Activated B cell treated with CpG ODN at 0.5 μM for 24 hours (primary cell): ENCODE measurements at places on chromosomes 3 and 15.

DNA sequence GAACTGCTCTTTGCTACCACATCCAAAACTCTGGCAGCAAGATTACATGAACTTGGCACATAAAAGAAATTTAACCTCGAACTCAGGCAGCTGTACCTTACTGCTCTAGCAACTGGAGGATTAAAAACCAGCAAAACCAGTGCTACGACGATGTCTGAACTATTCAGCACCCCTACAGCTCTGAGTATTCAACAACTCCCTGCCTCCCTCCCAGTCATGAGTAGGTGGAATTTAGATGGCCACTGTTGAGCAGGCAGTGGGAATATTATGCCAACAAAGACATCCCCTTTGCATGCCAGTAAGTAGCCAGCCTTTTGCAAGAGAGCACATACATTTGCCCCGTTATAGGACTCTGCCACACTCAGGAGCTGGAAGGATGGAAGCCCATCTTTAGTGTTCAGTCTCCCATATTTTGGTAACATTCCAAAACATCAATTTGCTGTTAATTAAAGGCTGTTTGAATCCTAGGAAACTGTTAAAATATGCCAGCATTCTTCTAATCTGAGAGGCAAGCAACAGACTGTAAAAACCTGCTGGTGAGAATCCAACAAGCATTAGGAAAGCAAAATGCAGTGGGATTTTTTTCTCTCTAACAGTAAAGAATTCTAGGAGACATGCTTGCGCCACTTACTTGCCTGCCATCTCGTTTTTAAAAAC lies 85.4 kb downstream of the ZNF385D start:
- H3K27me3 ChIP-seq: no peaks in the 10 kb centered on the region
- no peaks in the 10 kb centered on the region for H3K4me1 ChIP-seq
- no peaks in the 10 kb centered on the region for H3K36me3 ChIP-seq
- no peak overlapping the region for H3K27ac ChIP-seq
- no peak for DNase-seq

DNA sequence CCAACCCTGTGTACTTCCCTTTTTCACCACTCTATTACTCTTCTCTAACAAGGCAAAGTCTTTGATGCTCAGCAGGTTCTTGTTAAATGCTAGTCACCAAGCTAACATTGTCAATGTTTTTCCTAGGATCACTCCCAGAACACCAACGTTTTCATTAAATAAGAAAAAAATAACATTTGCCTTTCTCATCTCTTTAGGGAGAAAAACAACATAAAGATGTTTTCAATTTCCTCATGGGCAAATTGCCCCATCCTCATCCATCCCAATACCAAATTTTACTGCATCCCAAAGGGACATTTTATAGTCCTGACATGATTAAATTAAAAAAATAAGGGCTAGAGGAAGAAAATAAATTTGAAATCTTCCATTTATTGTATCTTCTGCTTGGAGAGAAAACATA lies 106.5 kb downstream of the SUCNR1 start:
- H3K4me3 ChIP-seq: no peak overlapping the region
- no peaks in the 10 kb centered on the region for H3K36me3 ChIP-seq
- no peak for DNase-seq
- no peaks in the 10 kb centered on the region for H3K4me1 ChIP-seq

DNA sequence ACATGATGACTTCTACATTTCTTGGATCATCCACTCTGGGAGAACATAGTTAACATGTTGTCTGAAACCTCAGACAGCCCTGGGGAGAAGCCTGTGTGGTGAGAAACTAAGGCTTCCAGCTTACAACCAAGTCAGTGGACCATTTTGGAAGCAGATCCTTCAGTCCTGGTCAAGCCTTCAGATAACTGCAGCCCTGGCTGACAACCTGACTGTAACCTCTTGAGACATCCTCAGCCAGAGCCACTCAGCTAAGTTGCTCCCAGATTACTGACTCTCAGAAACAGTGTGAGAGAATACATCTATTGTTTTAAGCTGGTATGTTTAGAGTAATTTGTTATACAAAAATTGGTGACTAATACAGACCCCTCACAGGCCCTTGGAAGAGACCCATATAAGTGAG lies 50.9 kb upstream of the KPNA4 start:
- H3K4me1 ChIP-seq: no peaks in the 10 kb centered on the region
- peaks cover 35% of the 10 kb centered on the region for H3K27me3 ChIP-seq
- no peak overlapping the region for H3K4me3 ChIP-seq
- H3K27ac ChIP-seq: no peak overlapping the region
- H3K36me3 ChIP-seq: no peaks in the 10 kb centered on the region

DNA sequence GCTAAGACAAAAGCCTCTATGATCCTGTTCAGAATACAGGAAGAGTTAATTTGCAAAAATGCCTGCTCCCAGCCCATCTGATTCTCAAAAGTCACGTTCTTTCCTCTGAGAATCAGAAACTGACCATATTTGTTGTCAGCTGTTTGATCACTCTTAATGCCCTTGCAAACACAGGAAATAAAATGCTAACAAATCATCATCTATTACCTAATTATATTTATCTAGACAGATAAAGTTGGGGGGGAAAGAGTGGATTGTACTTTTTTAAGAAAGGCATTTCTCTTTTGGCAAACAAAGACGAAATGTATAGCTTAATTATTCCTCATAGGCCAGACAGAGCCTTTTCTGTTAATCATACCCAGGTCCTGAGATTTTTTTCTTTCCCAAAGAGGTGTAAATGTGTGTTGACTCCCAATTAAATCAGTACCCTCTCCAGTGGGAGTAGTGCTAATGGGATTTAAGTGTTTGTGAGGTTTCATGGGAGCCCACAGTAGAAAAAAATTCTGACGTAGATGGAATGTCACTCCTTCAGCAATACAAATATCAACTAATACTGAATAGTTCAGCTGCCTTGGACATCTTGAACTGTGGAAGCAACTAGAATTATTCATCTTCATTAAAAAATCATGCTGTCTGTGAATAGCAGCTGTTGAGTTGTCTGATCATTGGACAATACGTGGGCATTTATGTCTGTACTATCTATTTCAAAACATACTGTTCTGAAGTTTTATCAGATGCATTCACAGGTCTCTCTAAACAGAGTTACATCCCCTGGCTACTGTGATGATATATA lies 22.5 kb upstream of the BNIP2 start:
- no peak overlapping the region for H3K27ac ChIP-seq
- H3K27me3 ChIP-seq: peaks cover 8% of the 10 kb centered on the region
- H3K4me1 ChIP-seq: no peaks in the 10 kb centered on the region

GRCh38 chr15:89003865-89004725 lies 84.2 kb upstream of the ABHD2 start:
- H3K4me3 ChIP-seq: no peak overlapping the region
- H3K27ac ChIP-seq: no peak overlapping the region
- DNase-seq: no peak
- H3K27me3 ChIP-seq: peaks cover 12% of the 10 kb centered on the region

GRCh38 chr15:52783191-52783829 lies 6.8 kb downstream of the ONECUT1 start:
- H3K36me3 ChIP-seq: no peaks in the 10 kb centered on the region
- H3K27ac ChIP-seq: peak overlapping the region; percentile 56
- no peak overlapping the region for H3K4me3 ChIP-seq
- peaks cover 50% of the 10 kb centered on the region for H3K27me3 ChIP-seq
- no peak for DNase-seq

DNA sequence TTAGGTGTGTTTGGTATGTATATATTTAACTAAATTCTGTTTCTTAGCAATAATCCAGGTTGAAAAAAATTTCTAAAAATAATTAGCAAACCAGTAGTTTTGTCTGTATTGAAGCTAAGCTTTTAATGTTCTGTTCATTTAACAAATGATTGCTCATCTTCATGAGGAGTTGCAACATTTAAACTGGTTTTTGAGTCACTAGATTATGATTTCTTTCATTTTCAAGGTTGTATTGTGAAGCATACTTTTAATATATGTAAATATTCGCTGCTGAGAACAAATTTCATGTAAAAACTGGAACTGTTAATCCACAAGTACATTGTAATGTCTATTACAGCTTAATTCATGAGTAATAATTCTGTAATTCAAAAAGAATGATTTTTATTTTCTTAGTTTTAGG lies 192.7 kb downstream of the MBNL1 start:
- no peak overlapping the region for H3K4me3 ChIP-seq
- peak overlapping the region; percentile 18 for H3K27ac ChIP-seq
- peaks cover 73% of the 10 kb centered on the region for H3K36me3 ChIP-seq
- no peak for DNase-seq

- H3K4me3 ChIP-seq: peak overlapping the region; percentile 52
- H3K4me1 ChIP-seq: peaks cover 49% of the 10 kb centered on the region
- no peak overlapping the region for H3K27ac ChIP-seq
- H3K36me3 ChIP-seq: peaks cover 24% of the 10 kb centered on the region
- no peaks in the 10 kb centered on the region for H3K27me3 ChIP-seq
Measured at GRCh38 chr3:153165261-153165681, 3.2 kb downstream of the RAP2B start.

DNA sequence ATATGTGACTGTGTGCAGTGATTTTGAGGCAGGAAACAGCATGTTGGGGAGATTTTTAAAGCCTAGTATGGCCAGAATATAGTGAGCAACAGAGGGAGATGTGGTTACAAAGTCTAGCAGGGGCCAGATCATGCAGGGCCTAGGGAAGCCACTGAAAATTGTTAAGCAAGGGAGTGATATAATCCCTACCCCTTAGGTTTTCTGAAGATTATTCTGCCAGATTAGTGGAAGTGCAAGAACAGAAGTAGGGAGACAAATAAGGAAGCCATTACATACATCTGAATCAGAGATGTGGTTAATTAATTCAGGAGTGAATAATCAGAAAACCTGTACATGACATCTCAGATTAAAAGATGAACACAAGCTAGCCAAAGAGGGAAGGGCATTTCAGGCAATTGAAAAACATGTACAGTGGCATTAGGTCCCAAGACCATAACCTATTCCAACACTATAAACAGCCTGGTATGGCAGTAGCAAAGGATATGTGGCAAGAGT lies 54.8 kb downstream of the MSL2 start:
- no peak overlapping the region for H3K27ac ChIP-seq
- H3K4me3 ChIP-seq: no peak overlapping the region
- no peaks in the 10 kb centered on the region for H3K27me3 ChIP-seq
- no peak for DNase-seq
- H3K4me1 ChIP-seq: no peaks in the 10 kb centered on the region

- H3K36me3 ChIP-seq: no peaks in the 10 kb centered on the region
- H3K27me3 ChIP-seq: peaks cover 2% of the 10 kb centered on the region
- no peaks in the 10 kb centered on the region for H3K4me1 ChIP-seq
- H3K4me3 ChIP-seq: no peak overlapping the region
Measured at GRCh38 chr15:68725736-68726135, 95.0 kb downstream of the ANP32A start.

GRCh38 chr3:171149526-171150116 lies 123.1 kb upstream of the SLC2A2 start:
- no peak for DNase-seq
- H3K27ac ChIP-seq: no peak overlapping the region
- no peak overlapping the region for H3K4me3 ChIP-seq
- no peaks in the 10 kb centered on the region for H3K36me3 ChIP-seq
- H3K4me1 ChIP-seq: no peaks in the 10 kb centered on the region
- no peaks in the 10 kb centered on the region for H3K27me3 ChIP-seq

DNA sequence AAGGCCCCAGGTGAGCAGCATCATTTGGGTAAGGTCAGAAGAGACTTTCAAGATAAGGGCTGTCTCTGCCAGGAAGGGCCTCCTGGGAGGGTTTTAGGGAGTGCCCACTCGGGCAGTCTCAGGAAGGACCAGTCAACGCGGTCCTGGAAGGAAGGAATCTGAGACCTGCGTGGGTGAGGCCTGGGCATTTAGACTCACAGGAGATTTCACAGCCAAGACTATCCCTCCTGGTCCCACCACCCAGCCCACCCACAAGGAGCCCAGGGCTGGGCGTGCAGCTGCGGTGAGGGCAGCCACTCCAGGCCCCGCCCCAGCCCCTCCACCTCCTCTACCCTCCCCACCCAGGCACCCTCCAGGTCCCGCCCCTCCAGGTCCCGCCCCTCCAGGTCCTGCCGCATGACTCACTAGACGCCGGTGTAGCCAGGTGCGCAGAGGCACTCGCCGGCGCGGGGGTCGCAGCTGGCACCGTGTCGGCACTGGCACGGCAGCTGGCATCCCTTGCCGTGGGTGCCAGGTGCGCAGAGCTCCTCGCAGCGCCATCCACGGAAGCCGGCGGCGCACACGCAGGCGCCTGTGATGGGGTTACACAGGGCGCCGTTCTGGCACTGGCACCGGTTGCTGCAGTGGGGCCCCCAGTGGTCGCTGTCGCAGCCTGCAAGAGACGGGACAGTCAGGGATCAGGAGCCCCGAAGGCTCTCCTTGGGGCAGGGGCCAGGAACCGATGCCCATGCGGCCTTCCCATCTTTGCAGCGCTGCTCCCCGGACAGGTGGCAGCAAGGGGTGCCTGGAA lies 112.7 kb downstream of the RAB11A start:
- no peak overlapping the region for H3K27ac ChIP-seq
- H3K36me3 ChIP-seq: no peaks in the 10 kb centered on the region
- peaks cover 23% of the 10 kb centered on the region for H3K27me3 ChIP-seq
- H3K4me3 ChIP-seq: peak overlapping the region; percentile 76
- peaks cover 19% of the 10 kb centered on the region for H3K4me1 ChIP-seq

DNA sequence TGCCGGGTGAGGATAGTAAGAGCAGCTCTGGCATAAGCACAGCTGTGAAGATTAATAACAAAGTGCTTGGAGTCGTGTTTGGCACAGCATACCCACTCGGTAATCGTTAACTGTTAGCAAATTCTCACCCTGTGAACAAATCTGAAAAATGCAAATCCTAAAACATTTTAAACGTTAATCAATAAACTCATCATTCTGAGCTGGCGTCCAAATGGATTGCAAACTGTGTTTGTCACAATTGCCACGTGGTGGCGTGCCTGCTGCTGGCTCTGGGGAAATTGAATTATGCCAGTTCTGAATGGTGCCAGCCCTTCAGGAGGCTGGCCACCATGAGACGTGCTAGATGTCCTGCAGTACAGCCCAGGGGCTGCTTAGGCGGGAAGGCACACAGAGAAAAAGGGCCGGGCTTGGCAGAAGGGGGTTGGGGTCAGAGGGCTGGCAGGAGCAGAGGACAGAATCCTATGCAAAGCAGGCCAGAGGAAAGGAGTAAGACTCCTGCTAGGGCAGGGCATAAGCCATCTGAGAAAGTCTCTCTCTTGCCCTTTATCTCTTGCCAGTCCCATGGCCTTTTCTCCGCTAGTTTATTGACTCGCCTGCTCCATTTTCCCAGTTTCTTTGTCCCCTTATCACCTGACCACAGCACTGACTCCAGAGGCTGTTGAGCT lies 22.1 kb upstream of the POLG start:
- no peak for DNase-seq
- H3K27me3 ChIP-seq: peaks cover 51% of the 10 kb centered on the region
- no peak overlapping the region for H3K4me3 ChIP-seq
- H3K4me1 ChIP-seq: peaks cover 9% of the 10 kb centered on the region
- no peak overlapping the region for H3K27ac ChIP-seq
